Fibroblast of skin of back (primary cell): ENCODE measurements at places on chromosomes 6 and 20.
A peak's percentile ranks its signal among the peaks of the same experiment; 100 is the strongest.

- DNase-seq: peak; percentile 88
These were observed 37.6 kb downstream of the NRN1 start for GRCh38 chr6:5968817-5969734.

- no peak for DNase-seq
These were observed 2.5 kb downstream of the RNF182 start for GRCh38 chr6:13927203-13927602.

DNA sequence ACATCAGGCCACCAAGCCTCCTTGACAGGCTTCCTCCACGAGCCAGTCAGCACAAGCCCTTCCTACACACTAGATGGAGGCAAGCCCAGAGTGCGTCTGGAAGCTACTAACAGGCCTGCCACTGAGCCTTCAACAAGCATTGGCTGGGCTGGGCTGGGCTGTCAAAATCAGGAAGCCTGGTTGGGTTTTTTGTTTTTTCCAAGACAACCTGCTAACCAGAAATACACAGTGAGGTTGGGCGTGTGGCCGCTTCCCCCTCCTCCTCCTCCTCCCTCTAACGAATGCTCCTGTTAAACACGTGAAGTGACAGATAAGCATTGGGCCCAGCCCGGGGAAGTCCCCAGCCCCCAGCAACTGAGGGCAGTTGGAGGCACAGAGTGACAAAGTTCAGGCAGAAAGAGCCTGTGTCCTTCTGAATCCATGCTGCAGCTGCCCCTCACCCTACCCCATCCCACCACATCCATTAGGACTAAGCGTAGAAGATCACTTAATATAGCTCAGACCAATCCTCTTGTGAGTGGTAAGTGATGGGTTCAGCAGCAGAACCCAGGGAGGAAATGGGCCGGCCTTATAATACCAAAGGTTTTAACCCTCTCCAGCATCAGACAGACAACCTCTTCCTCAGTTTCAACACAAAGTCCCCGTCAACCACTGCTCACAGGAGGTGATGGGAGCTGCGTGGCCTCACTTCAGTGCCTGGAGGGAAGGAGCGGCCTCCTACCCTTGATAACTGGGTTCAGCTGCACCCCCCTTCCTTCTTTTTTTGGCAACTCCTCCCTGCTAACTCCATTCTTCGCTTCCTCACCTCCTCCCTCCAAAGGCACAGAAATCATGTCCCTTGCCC is 1.1 kb downstream of the NFATC2 start:
- DNase-seq: peak; percentile 68

DNA sequence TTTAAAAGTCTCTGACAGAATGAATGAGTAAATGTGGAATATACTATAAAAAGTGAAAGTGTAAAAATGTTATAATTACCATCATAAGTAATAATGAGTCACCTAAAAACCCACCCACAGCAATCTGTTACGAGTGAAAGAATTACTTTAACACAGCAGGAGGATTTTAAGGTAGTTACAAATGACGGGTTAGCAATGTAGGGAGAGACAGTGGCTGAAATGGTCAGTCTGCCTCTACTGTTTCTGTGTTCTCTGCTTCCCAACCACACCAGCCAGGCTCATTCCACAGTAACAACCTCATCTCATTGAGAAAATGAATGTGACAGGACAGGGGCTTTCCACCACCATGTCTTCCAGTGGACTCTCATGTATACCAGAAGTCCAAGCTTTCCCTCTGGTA is 124.4 kb upstream of the KCNK16 start:
- peak; percentile 40 for DNase-seq

- peak; percentile 82 for DNase-seq
These were observed 1.6 kb downstream of the DSP start for GRCh38 chr6:7542874-7543624.

DNA sequence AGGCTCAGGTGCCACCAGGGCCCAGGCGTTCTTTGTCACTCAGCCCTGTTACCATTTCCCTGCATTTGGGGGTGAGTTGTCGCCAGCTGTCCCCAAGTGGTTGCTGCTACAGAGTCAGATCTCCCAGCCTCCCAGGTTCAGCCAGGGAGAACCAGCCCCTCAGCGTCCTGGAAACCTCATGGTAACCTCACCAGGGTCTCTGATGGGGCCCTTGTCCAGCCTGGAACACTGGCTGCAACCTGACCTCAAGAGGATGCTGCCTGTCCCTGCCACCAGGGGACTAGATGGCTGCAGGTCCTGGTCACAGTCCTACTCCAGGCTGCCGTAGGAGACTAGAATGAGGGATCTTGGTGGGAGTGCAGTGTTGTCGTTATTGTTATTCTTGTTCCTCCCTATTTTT is 228.3 kb upstream of the PDE10A start:
- no peak for DNase-seq

GRCh38 chr6:107460083-107460631 is 793 bp upstream of the PDSS2 start:
- DNase-seq: no peak

- DNase-seq: peak; percentile 55
These were observed 74.1 kb upstream of the SLC4A11 start for GRCh38 chr20:3312940-3313682.

DNA sequence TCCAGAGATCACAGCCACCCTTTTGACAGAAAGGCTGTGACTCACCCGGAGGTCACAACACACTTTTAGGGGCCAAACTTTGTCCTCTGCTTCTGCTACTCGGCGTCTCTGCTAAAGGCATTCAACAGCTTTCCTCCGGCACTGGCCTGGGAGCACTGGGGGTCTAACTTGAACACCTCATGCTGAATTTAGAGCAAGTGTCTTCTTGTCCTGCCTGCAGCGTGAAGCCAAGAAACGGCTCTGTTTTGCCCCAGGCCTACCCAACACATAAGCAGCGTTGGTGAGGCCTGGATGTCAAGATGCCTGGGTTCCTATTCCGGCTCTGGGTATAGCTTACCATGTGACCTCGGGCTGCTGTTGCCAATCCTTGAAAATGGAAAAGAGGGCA is 2.3 kb downstream of the CDH22 start:
- no peak for DNase-seq

GRCh38 chr20:58868795-58869194 is 16.3 kb downstream of the GNAS start:
- no peak for DNase-seq

- no peak for DNase-seq
These were observed 4.4 kb downstream of the AIG1 start for GRCh38 chr6:143064951-143065683.

DNA sequence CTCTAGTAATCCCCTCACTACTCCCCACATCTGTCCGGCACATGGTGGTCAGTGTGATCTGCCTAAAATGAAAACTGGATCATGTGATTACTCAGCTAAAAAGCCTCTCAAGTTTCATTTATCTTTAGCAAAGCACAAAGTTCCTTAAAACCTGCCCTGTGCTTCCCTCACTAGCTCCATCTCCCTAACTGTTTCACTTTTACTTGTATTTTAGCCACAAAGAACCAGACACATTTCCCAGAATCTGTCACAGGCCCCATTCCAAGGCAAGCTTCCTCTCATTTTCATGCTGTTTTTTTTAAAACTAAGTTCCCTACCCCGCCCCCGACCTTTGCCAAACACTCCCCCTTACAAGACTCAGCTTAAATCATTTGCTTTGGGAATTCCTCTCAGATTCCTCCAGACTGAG is 8.9 kb upstream of the IGF2R start:
- DNase-seq: peak; percentile 8

- no peak for DNase-seq
These were observed 20.8 kb upstream of the NRSN1 start for GRCh38 chr6:24105191-24105590.

DNA sequence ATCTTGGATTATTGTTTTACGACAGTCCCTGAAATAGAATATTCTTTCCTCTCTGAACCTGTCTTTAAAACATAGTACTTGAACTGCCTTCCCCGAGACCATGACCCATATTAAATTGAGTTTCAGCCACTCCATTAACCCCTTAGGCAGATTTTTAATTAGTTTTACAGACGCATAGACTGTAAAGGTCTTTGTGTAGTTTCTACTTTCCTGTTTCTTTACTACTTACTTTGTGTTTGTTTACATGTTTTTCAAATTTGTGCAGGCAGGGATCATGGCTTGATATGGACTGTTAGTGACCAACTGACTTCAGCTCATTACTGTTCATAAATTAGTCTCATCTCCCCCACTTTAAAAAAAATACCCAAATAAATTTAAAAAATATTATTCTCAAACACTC is 53.8 kb downstream of the FYN start:
- no peak for DNase-seq

DNA sequence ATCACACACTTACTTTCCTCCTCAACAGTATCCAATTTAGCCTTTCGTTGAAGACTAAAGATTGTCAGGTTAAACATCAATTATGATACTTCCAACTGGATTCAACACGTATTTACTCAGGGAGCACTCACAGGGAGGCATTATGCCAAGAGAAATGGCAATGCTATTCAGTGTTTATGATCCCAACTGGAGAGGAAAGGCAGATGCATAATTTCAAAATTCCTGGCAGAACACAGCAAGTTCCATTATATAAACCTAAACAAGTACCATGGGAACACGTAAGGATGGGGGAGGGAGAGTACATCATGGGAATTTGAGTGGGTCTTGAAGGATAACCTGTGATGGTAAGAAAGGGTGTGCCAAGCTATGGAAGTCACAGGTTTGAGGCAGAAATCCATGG is 112.7 kb downstream of the ISM1 start:
- peak; percentile 50 for DNase-seq

GRCh38 chr6:38460186-38460585 is 179.5 kb downstream of the BTBD9 start:
- DNase-seq: peak; percentile 68

DNA sequence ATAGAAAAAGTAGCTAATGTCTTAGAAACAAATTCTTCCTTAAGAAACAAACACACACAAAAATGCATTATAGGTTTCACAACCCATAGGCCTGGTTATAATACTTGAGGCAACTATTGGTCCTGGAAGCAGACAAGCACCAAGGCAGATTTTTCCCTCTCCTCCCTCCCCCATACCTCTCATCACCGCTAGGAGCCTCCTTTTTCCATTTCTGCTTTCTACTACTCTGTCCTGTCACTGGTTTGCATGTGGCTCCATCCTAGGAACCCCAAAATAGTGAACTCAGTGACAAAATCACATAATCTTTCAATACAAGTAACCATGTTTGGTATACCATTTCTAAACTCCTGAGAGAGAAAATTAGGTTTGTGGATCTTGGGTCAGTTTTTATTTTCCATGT is 66.1 kb downstream of the HMGCLL1 start:
- DNase-seq: no peak

- no peak for DNase-seq
These were observed 123.9 kb downstream of the MAP3K4 start for GRCh38 chr6:161115468-161115867.
